ENCODE measurements at places on chromosomes 1 and 21. TPM values are rescaled to one million over a fixed set of nuclear protein-coding genes. Genes with fewer than 3 reads are reported as not detected.

LCE3E gene
- total RNA-seq: not detected

S100A13 gene
- total RNA-seq: 172 TPM

CLIC6 gene
- not detected for total RNA-seq

DNM3 gene
- 0.76 TPM for total RNA-seq

CCDC181 gene
- 0.91 TPM for total RNA-seq

IL23R gene
- not detected for total RNA-seq

PTGS2 gene
- total RNA-seq: 12.7 TPM

LRRC53 gene
- total RNA-seq: not detected

HPCA gene
- total RNA-seq: not detected

ATF6 gene
- 41.5 TPM for total RNA-seq

CELA3A gene
- total RNA-seq: not detected

SGIP1 gene
- total RNA-seq: 49.2 TPM

ADGRL4 gene
- total RNA-seq: 82.2 TPM

ASTN1 gene
- total RNA-seq: not detected

CHIT1 gene
- total RNA-seq: not detected
